Stimulated activated CD4-positive, alpha-beta T cell treated with anti-CD3 and anti-CD28 coated beads, Interleukin-15, amount 100 ng/mL, for 1 hour (primary cell): ENCODE measurements at places on chromosomes 1 and 21.

- no peak for DNase-seq
Measured at GRCh38 chr1:59071289-59071688, 225.6 kb upstream of the FGGY start.

GRCh38 chr1:85894651-85895050 lies 186.4 kb upstream of the ZNHIT6 start:
- DNase-seq, result no peak

DNA sequence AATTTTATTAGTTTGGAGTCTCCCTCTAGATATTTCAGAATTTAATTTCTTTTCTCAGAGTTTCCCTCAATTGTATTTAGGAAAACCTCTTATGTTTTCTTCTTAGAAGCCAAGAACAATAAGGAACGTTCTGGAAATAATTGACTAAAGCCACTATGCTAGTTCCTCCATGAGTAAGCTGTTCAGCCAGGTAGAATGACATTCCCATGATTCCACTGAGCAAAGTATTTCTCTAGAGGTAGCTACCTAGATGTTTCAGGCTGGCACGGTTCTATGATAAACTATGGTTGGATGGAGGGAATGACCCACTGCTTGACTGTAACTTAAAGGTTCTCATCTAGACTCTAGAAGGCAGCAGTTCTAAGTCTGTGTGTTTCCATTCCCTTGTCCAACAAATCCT lies 62.4 kb downstream of the CLDN17 start:
- no peak for DNase-seq

GRCh38 chr21:44695641-44696040 lies 1.3 kb upstream of the KRTAP10-12 start:
- DNase-seq, result no peak

GRCh38 chr1:198671136-198671535 lies 32.3 kb downstream of the PTPRC start:
- DNase-seq, result no peak

GRCh38 chr1:46425726-46426125 lies 31.6 kb downstream of the FAAH start:
- no peak for DNase-seq

DNA sequence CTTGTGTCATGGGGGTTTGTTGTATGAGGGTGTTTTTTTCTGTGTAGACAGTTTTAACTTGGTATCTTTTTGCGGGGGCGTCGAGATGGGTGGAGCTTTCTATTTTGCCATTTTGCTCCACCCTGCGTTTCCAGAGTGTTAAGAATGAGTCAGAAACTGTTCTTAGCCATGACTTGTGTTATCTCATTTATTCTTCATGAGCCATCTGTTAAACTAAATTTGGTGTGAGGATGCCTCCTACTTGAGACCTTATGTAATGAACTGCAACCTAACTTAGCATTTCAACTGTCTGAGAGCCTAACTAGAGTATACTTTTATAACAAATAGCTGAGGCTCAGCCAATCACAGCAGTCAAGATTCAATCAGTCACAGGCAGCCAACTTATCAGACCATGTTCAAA lies 1873.5 kb downstream of the NCAM2 start:
- no peak for DNase-seq

- DNase-seq, result no peak
Measured at GRCh38 chr1:36304521-36304920, 1.6 kb upstream of the SH3D21 start.

GRCh38 chr21:34535886-34536285 lies 23.9 kb upstream of the KCNE1 start:
- DNase-seq, result no peak
